ENCODE measurements at places on chromosomes 4 and X.

- DNase-seq = no peak
Observed at GRCh38 chr4:185872747-185873380, 60.9 kb upstream of the SORBS2 start.

- no peak for DNase-seq
Observed at GRCh38 chr4:121960818-121961217, 9.0 kb upstream of the TRPC3 start.

GRCh38 chrX:68868316-68868715 lies 39.5 kb downstream of the EFNB1 start:
- no peak for DNase-seq

DNA sequence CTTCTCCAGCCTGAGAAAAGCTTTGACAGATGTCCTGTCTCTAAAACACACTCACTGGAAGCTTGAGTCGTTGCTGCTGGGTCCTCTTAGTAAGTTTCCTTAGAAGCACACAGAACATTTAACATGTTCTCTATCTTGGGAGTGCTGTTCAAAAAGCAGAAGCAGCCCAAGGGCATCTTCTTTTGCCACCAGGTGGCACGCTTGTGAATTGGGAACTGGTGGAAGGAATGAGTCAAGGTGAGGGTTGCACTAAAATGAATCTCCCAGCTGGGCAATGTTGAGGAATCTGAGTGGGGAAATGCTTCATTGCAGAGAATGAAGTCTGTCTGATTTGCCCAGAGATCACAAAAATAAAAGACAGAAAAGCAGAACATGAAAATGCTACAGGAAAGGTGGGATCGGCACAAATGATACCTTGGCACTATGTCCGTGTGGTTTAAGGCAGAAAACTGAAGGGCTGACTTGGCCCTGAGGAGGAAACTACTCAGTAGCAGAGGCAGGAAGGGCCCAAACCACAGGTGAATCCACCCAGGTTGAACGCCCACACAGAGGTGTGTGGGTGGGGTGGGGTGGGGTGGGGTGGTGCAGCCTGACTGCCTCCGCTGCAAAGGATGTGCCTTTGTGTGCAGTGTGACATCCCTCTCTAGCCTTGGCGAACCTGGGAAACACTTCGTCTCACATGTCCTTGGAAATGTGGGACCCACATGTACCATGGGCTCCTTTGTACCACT lies 26.0 kb downstream of the KIT start:
- no peak for DNase-seq
